ENCODE measurements at places on chromosomes 4 and X.

GRCh38 chr4:122762520-122762919 is 30.0 kb downstream of the BBS12 start:
- no peak for DNase-seq

DNA sequence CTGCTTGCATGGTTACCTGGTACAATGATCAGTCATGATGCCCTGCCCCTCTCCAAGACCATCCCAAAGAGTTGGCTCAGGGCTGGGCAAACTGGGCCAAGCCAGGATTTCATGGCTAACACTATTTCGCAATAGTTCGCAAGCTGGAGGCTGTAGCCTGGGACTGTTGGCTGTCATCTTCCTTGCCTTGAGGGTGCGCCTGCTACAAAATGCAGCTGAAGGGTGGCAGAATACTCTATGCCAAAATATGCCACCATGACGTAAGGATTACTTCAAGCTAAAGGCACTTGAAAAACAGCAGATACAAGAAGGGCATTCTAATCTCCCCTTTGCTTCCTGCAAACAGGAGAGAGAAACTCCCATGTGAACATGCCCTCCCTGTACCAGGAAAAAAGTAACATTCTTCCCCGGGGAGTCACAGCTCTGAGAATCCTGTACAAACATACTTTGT is 21.0 kb downstream of the SAT1 start:
- DNase-seq: no peak

- DNase-seq: no peak
These were observed 144.3 kb downstream of the RTL3 start for GRCh38 chrX:78514852-78515251.

GRCh38 chr4:185404031-185404430 is 7.4 kb downstream of the ANKRD37 start:
- DNase-seq: no peak

GRCh38 chrX:23816179-23816578 is 33.2 kb downstream of the SAT1 start:
- DNase-seq: no peak

DNA sequence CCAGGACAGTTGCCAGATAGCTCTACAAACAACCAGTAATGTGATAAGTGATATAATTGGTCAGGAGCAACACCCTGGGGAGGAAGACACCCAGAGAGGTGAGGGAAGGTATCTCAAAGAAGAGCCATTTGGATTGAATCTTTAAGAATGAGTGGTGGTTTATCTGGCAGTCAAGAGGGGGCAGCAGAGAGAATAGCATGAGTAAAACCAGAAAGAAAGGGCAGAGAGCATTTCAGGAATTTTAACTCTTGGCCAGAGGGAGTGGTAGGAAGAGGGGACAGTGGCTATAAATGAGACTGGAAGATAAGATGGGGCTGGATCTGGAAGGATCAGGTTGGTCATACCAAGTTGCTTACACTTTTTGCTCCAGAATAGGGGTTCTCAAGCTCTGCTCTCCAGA is 5.9 kb upstream of the SEPTIN6 start:
- DNase-seq: no peak

GRCh38 chr4:26420438-26420837 is 69.8 kb downstream of the CCKAR start:
- no peak for DNase-seq

GRCh38 chrX:69027181-69028005 is 137.9 kb downstream of the PJA1 start:
- no peak for DNase-seq

DNA sequence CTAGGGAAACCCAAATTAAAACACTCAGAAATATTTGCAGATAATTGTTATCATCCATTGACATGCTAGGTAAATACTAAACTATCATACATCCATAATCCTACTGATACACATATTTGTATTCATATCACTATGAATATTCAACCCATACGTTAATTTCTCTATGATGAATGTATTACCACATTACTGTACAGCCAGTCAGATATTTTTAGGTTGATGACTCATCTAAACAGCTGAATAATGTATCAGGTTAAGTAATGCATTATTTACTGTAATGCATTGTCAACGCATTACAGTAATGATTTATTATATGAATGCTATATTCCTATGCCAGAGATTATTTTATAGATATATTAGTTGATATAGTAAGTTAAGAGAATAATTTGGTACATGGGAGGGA is 37.1 kb downstream of the VEGFC start:
- no peak for DNase-seq

GRCh38 chr4:86939729-86940575 is 5.1 kb downstream of the AFF1 start:
- DNase-seq: no peak

GRCh38 chr4:1249731-1250526 is 999 bp upstream of the CTBP1 start:
- peak; percentile 59 for DNase-seq

GRCh38 chr4:119872371-119873016 is 194.2 kb downstream of the MAD2L1 start:
- DNase-seq: no peak

DNA sequence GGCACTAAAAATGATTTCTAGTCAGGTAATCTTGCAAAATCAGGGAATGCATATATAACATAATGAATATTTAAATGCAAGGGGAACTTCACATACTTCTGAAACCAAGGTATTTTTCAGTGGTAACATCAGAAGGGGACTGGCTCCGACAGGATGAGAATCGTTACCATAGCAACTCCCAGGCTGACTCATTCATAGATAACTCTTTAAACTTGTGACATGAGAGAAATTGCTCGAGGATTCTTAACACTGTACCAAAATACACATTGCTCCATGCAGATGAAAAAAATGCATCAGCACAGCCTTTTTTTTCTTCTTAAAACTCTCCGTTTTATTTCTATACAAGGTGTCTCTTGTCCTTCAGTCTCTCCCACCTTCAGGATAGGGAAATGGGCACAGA is 114.3 kb downstream of the GABRB1 start:
- DNase-seq: no peak

- DNase-seq: no peak
These were observed 12.6 kb downstream of the CA5B start for GRCh38 chrX:15750611-15751154.

DNA sequence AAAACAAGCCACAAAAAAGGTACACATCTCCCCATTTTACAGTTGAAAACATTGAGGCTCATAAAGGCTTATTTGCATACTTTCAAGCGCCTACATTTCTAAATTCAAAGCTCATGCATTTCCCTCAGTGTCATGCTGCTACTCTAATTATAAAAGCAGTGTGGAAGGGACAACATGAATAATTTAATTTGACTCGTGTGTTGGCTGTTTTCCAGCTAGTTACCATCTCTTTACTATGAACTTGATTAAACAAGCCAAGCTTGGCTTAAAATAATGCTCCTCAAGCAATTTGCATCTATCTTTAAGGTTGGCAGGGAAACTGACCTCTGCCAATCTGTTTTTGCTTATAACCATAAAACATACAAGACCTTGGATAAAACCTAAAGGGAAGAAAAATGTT is 252.5 kb upstream of the NEIL3 start:
- no peak for DNase-seq

GRCh38 chrX:150880808-150881165 is 17.7 kb downstream of the CD99L2 start:
- no peak for DNase-seq

GRCh38 chr4:61335241-61335763 is 135.2 kb downstream of the ADGRL3 start:
- no peak for DNase-seq

Measured in stimulated activated CD4-positive, alpha-beta T cell treated with anti-CD3 and anti-CD28 coated beads, Interleukin-4, amount 100 ng/mL, for 1 hour (primary cell).